Femur (tissue), 1 donor: ENCODE measurements at places on chromosomes 11 and 22.

DNA sequence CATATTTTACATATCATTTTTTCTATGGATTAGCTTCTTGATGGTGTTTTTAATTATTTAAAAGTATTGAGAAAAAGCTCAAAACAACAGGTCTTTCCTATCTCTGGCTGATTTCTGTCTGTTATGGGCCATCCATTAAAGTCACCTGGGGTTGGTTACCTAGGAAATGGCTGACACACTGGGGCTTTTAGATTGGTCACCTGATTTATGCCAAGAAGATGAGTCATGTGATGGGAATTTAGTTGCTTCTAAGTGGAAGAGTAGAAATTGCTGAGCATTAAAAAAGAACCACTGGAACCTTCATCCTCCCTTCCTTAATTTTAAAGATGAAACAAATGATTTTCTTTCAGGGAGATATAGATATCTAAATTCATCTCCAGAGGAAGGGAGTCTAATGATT, 48.8 kb upstream of the LARGE1 start:
- no peak for DNase-seq

- DNase-seq, result no peak
Measured at GRCh38 chr11:77052518-77052917, 14.3 kb upstream of the CAPN5 start.

- no peak for DNase-seq
Measured at GRCh38 chr11:90284171-90284570, 61.3 kb upstream of the CHORDC1 start.

DNA sequence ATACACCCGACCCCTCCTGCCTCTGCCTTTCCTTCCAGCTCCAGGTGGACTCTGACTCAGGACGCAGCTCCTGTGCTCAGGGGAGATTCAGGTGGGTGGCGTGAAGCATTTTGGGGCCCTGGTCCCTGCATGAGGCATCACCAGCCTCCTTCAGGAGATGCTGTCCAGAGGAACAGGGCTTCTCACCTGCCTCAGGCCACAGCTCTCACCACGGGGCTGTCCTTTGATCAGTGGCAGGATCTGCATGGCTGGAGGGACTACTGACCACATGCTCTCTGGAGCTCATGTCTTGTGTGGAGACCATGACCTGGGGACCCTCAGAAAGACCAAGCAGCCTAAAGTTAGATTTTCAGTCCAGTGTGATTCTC, 58.8 kb downstream of the GGTLC2 start:
- no peak for DNase-seq

DNA sequence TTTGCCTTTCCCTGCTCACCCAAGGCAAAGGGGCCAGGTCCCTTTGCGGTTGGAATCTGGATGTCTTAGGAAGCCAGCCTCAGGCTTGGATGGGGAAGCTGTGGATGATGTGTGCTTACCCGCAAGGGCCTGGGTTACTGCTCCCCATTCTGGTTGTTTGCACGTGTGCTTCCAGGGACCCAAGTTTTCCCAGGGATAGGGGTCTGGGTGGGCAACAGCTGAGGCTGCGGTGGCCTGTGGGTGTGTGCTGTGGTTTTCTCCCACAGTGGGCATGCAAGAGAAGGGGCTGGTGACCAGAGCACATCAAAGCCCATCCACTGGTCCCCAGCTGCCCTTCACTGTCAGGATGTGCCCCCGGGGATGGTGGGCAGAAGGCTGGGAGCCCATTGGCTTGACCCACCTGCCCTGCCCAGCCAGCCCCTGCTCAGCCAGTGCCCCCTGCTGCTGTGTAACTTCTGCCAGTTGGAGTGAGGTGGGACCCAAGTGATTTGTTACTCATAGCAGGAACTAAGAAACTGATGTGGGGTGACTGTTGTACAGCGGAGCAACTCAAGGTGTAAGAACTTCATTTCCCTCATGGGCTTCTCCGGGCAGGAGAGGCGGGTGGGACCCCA, 3.3 kb downstream of the CAPN5 start:
- DNase-seq, result peak; percentile 11

DNA sequence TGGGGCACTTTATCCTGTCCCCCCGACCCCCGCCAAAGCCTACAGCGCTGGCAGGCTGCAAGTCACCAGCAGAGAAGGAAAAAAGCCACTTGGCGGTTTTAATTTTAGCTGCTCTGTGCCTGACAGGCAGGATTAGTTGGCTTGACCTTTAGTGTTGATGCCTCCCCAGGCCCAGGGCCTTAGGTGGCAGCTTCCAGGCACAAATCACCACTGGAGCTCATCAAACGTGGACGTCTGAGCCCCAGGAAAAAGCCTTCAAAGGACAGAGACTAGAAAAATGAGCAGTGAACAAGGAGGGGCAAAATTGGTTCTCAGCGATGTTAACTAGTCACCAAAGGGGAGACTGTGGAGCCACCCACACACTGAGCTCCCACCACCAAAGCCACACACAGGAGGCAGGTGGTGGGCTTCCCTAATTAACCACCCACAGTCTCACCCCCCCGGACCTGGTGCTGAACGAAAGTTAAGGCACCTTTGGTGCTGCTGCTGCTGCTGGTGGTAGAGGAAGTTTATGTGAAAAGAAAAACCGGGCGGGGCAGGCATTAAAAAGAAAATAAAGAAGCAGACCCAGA, 4.4 kb upstream of the PYGM start:
- DNase-seq, result no peak

- no peak for DNase-seq
Measured at GRCh38 chr22:39937906-39938305, 22.3 kb upstream of the TMA7B start.

- DNase-seq, result no peak
Measured at GRCh38 chr22:23786261-23786710, 480 bp upstream of the SMARCB1 start.

DNA sequence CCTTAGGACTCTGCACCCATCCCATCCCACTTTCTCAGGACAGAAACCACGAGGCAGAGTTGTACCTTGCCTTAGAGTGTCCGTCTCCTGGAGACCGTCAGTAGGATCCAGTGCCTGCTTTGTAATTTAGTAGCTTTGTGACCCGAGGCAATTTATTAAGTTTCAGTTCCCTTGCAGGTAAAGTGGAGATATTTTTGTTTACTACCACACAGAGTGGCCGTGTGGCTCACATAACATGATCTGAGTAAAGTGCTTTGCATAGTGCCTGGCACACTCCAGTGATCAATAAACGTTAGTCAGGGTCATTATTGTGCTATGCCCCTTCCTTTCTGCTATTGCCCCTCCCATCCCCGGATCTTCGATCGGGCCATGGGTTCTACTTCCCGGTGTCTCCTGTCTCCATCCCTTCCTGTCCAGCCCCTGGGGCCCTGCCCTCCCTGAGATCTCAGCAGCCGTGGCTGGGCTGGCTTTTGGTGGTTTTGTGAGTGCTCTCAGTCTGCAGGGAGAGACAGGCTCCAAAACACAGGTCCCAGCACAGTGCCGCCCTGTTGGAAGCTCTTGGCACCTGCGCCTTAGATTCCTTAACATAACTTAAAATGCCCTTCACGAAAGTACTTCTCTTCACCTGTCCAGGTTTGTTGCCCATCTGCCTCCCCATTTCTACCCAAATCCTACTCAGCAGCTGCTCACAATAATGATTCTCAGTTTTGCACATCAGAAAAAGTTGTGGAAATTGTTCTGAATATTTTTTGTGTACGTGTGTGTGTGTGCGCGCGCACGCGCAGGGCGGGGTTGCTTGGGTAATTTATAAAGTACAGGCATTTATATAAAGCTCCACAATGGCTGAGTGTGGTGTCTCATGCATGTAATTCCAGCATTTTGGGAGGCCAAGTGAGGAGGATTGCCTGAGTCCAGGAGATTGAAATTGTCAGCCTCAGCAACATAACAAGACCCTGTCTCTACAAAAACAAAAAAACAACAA, 753.7 kb downstream of the NTM start:
- no peak for DNase-seq

GRCh38 chr22:19984201-19984753, 32.3 kb downstream of the ARVCF start:
- peak; percentile 67 for DNase-seq

DNA sequence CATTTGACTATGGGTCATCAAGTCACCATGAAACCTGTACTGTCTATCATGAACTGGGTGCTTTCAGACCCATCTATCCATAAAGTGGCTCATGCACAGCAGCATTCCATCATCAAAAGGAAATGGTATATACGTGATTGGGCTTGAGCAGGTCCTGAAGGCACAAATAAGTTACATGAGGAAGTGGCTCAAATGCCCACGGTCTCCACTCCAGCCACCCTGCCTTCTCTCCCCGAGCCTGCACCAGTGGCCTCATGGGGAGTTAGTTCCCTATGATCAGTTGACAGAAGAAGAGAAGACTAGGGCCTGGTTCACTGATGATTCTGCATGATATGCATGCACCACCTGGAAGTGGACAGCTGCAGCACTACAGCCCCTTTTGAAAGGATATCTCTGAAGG, 312.5 kb downstream of the TENM4 start:
- DNase-seq, result no peak

DNA sequence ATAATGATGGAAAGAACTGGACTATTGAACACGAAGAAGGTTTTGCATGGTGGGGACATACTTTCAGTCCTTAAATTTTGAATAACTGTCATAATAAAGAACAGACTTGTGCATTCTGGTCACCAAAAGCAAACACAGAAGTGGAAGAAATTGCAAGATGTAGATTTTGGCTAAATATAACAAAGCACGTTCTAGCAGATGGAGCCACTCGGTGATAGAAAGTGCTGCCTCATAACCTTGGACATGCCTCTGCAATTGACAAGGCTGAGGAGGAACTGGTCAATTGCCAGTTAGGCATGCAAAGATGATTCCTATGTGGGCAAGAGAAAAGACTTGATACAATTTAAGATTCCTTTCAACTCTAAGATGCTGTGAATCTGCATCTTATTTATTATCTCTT, 244.1 kb upstream of the ZC3H12C start:
- DNase-seq, result no peak

- DNase-seq, result no peak
Measured at GRCh38 chr11:12196308-12196707, 85.9 kb downstream of the MICAL2 start.
